Foreskin fibroblast (primary cell): ENCODE measurements at places on chromosomes 16 and 17.

DNA sequence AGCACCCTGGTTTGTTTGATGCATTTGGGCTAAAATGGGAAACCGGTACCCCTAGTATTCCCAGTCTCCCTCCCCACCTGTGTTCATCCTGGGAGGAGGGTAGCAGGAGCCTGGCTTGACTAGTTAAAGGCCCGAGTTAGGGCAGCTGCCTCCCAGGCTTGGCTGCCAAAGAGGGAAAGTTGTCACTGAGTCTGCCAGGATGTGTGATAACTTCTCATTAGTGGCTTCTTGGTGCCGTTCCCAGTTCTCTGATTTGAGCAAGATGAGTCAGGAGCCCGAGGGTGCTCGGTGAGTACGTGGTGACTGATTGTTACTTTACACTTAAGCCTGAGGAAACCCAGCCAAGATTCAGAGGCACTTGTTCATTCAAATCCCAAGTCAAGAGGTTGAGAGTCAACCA, 2.5 kb downstream of the KRT32 start:
- peak; percentile 94 for DNase-seq

DNA sequence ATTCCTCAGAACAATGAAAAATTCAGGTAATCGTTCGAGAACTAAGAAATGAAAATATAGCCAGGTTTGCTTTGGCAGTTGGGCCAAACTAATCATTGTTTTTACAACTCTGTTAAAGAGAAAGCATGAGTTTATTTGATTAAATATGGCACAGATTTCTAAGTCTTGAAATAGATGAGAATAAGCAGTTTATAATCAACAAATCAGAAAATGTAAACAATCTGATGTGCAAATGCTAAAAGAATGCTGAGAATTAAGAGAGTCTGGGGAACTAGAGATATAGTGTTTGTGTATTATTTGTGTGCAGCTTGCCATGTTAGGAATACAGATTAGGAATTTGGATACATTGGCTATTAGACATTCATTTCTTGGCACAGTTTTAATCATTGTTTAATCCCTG, 212.5 kb downstream of the TANC2 start:
- DNase-seq, result peak; percentile 13

- no peak for DNase-seq
These were observed 52.1 kb downstream of the FOXL1 start for GRCh38 chr16:86630471-86630870.

DNA sequence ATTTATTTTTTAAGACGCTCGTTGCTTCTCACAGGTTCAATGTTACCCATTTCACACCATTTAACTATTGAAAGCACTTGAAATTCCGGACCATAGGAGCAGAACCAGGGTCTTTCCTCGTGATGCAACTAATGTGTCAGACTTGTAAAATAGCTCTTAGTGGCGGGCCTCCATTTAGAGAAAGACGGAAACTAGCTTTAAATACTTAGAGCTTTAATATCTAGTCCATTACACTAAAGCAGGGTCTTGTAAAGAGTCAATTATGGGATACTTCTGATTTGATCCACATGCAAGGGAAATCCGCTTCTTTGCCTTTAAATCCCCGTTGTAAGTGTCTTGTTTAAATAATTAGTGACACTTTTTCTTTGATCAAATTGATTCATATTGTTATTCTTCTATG, 56.6 kb downstream of the NACA2 start:
- no peak for DNase-seq

- no peak for DNase-seq
These were observed 12.0 kb downstream of the CPSF4L start for GRCh38 chr17:73249700-73250099.
